Gastrocnemius medialis (tissue), 4 donors: ENCODE measurements at places on chromosomes 13 and 19. TPM values are rescaled to one million over a fixed set of nuclear protein-coding genes. Genes with fewer than 3 reads are reported as not detected.
A peak's percentile ranks its signal among the peaks of the same experiment; 100 is the strongest.

GRCh38 chr19:45876161-45876410 lies 9.9 kb downstream of the IRF2BP1 start:
- H3K36me3 ChIP-seq, result no peaks in the 10 kb centered on the region
- DNase-seq, result no peak
- H3K27ac ChIP-seq, result no peak overlapping the region
- no peaks in the 10 kb centered on the region for H3K4me1 ChIP-seq

GRCh38 chr13:44386913-44387556 lies 13.4 kb downstream of the SERP2 start:
- no peak overlapping the region for H3K27ac ChIP-seq
- no peaks in the 10 kb centered on the region for H3K27me3 ChIP-seq
- no peak for DNase-seq
- peaks cover 6% of the 10 kb centered on the region for H3K4me1 ChIP-seq
- no peaks in the 10 kb centered on the region for H3K36me3 ChIP-seq

DNA sequence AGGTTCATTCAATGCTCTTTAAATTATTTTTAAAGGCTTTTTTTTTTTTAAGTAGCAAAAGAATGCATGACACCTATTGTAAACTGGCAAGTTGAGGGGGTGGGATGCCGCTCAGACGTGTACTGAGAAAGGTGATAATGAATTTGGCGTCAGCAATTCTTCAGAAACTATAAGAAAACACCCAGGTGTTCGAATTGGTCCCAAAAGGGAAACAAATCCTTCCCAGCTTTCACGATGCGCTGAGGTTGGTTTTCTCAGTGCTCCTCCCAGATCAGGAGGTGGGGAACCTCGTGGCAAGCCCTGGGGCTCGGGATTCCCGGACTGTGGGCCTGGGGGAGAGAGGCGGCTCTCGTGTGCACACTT lies 543 bp upstream of the FAM124A start:
- no peaks in the 10 kb centered on the region for H3K36me3 ChIP-seq
- no peak overlapping the region for H3K27ac ChIP-seq
- peak overlapping the region; percentile 57 for H3K4me3 ChIP-seq
- peaks cover 4% of the 10 kb centered on the region for H3K4me1 ChIP-seq
- H3K27me3 ChIP-seq, result no peaks in the 10 kb centered on the region

DNA sequence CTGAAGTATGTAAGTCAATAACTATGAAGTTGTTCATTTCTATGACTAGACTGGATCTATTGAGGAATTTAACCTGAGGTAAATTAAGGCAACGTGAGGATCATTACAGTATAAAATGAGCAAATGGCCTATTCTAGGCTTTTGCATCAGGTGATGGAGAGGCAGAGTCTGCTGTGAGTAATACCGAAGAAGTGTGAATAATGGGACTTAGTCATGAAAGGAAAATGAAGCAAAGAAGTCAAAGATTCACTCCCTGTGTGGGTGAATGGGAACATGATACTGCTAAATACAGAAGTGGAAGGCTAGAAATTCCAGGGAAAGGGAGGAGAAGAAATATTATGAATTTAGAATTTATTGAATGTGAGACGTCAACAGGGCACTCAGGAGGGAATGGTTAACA lies 774.1 kb downstream of the LIG4 start:
- no peak for DNase-seq
- H3K27ac ChIP-seq, result no peak overlapping the region
- H3K4me1 ChIP-seq, result no peaks in the 10 kb centered on the region
- no peaks in the 10 kb centered on the region for H3K27me3 ChIP-seq
- H3K4me3 ChIP-seq, result no peak overlapping the region

DNA sequence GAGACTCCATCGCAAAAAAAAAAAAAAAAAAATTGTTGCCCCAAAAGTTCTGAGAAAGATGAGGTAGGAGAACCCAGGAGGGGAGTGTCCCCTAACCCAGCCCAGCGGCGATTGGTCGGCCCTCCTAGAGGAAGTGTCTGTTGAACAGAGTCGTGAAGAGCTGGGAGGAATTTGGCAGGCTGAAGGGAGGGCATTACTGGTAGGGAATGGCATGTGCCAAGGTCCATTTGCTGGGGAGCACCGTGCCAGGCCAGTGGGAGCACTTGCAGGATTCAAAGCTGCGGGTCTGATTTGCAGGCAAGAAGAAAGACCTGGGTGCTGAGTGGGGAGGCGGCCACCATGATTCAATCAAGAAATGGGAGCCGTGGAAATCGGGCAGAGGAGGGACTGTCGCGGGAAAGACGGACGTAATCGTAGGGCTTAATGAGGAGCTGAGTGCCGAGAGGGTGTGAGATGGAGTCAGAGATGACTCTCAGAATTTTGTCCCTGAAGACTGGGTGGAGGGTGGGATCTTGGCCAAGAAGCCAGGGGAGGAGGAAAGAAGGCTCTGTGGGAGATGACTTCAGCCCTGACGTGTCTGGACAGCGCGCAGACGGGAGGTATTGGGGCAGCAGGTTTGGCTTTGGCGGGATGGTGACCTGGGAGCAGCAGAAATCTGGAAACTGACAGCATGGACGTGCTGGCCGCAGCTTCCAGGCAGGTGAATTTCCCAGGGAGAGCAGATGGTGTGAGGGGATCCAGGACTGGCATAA lies 15.4 kb downstream of the CERS4 start:
- no peak overlapping the region for H3K4me3 ChIP-seq
- peak; percentile 65 for DNase-seq
- H3K36me3 ChIP-seq, result no peaks in the 10 kb centered on the region
- no peaks in the 10 kb centered on the region for H3K4me1 ChIP-seq
- no peak overlapping the region for H3K27ac ChIP-seq

- no peaks in the 10 kb centered on the region for H3K4me1 ChIP-seq
- H3K27me3 ChIP-seq, result no peaks in the 10 kb centered on the region
- no peak overlapping the region for H3K4me3 ChIP-seq
- DNase-seq, result no peak
- peak overlapping the region; percentile 41 for H3K27ac ChIP-seq
Observed at GRCh38 chr13:80881942-80882445, 541.1 kb upstream of the SPRY2 start.

The PVR gene
- total RNA-seq, result 28.2 TPM

The RNF113B gene
- total RNA-seq, result not detected
